Activated CD4-positive, alpha-beta T cell treated with anti-CD3 and anti-CD28 coated beads for 24 hours (primary cell): ENCODE measurements at places on chromosomes 5 and 9.

DNA sequence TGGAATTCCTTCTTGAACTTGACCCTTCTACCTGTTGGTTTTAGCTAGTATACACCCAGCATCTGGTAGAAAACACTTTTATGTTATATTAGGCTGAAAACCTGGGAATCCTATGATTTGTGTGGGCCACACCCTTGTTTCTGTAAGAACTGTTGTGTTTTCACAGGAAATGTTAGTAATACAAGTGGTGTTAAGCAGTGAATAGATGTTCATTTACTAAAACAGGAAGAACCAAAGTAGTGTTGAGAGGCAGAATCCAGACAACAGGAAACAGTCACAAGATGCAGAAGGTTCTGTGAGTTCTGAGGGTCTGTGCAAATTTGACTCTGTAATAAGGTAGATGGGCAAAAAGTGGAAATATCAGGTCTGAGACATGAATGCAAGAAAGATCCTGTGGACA, 73.0 kb upstream of the RAI14 start:
- no peak for DNase-seq

GRCh38 chr5:124337996-124338395, 408.4 kb downstream of the ZNF608 start:
- DNase-seq: no peak

GRCh38 chr9:113844466-113844865, 31.6 kb upstream of the ZNF618 start:
- no peak for DNase-seq

DNA sequence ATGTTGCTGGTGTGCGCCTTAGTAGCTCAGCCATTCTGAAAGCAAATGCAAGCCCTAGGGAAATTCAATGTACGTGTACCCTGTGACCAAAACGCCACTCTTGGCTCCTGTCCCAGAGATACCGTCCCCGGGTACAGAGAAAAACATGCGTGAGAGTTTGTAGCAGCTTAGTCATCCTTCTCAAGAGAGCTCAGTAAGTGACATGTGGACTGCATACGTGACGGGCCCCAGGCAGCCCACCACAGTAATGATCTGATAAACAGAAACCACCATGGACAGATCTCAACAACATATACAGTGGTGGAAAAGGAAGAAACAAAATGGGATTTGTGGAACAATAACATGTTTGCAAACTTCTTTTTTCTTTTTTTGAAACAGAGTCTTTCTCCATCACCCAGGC, 45.1 kb downstream of the S1PR3 start:
- DNase-seq: no peak

- DNase-seq: no peak
Observed at GRCh38 chr5:120919017-120919416, 454.9 kb downstream of the PRR16 start.

- DNase-seq: no peak
Observed at GRCh38 chr5:141851195-141851874, 26.9 kb downstream of the PCDH1 start.

DNA sequence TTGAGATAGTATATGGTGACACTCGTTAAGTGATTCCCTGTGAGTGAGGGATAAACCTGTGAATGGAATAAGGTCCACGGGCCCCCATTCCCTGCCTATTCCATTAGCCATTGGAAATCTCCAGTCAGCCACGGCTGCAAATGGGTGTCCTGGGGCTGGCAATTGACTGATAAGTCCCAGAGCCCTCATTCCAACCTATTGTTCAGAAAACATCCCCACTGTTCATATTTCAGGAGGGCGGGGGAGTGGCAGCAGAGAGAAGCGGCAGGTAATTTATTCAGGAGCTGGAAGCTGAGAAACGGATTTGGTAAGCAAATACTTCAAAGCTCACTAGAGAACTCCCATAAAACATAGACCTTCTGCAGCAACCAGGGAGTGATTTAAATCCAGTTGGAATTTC, 42.0 kb downstream of the TMEM174 start:
- no peak for DNase-seq

GRCh38 chr5:123429993-123430392, 6.8 kb upstream of the CEP120 start:
- DNase-seq: no peak

- no peak for DNase-seq
Observed at GRCh38 chr5:86869268-86869667, 251.5 kb downstream of the COX7C start.

- no peak for DNase-seq
Observed at GRCh38 chr9:28650327-28650726, 1077.0 kb upstream of the C9orf72 start.

- DNase-seq: no peak
Observed at GRCh38 chr9:91700475-91700874, 249.6 kb downstream of the ROR2 start.

GRCh38 chr5:78974011-78974410, 11.1 kb downstream of the ARSB start:
- DNase-seq: no peak
